ENCODE measurements at places on chromosomes 5 and 9.

- peak; percentile 26 for DNase-seq
Measured at GRCh38 chr5:132526290-132526973, 16.9 kb downstream of the IL5 start.

DNA sequence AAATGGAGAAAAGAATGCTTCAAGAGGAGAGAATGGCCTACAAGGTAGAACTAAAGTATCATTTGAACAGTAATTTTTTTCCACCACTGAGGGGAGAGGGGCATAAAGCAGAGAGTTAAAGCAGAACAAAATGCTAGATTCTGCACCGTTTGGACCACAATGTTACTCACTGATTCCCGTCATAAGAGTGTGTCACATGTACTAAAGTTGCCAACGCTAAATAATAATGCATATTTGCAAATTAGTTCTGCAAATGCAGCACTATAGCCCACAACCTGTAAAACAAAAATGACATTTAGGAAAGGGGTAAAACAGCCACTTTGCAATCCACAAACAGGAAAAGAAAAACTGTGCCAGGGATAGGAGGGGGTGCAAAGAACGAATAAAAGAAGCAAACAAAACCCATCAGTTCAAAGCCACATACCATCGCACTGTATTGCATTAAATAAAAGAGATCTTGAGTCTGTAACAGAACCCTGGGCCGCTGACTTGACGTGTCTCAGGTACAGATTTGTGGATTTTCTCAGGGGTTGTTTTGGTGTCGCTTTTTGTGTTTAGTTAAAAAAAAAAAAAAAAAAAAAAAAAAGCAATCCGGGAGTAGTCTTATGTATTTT is 7.7 kb upstream of the NFIB start:
- no peak for DNase-seq

- no peak for DNase-seq
Measured at GRCh38 chr5:10077791-10078545, 171.7 kb downstream of the ATPSCKMT start.

GRCh38 chr9:137742698-137743097 is 123.9 kb downstream of the EHMT1 start:
- DNase-seq, result no peak

GRCh38 chr5:8641786-8642505 is 773.0 kb downstream of the MTRR start:
- no peak for DNase-seq
